ENCODE measurements at places on chromosomes 5 and 9.

GRCh38 chr9:38036359-38037084 lies 32.5 kb downstream of the SHB start:
- DNase-seq, result no peak

GRCh38 chr5:80125022-80125961 lies 90.1 kb downstream of the THBS4 start:
- no peak for DNase-seq

- no peak for DNase-seq
Observed at GRCh38 chr9:110069326-110070248, 138.4 kb downstream of the C9orf152 start.

DNA sequence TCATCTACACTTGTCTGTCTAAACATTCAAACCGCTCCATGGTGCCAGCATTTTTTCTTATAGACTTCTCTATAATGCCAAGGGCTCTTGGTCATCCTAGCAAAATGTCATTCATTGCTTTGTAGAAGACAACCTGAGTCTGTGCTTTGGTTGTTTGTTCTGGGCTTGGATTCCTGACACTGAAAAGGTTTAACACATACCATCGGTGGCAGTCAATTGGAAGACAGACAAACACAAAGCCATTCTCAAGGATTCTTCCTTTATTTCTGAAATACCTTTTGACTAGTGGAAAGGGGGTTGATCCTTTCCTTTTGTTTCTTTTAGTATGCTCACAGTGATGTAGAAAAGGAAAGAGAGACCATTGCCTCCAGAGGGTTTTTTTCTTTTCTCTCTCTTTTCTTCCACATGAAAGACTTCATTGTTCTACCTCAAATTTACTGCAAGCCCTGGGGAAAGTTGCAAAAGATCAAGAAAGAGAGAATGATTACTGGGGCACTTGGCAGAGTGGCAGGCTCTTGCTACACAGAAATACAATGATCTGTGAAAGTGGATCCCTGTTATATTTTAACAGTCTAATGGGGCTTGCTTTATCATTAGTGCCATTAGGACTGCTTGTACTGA lies 66.4 kb upstream of the TMC1 start:
- DNase-seq, result no peak

DNA sequence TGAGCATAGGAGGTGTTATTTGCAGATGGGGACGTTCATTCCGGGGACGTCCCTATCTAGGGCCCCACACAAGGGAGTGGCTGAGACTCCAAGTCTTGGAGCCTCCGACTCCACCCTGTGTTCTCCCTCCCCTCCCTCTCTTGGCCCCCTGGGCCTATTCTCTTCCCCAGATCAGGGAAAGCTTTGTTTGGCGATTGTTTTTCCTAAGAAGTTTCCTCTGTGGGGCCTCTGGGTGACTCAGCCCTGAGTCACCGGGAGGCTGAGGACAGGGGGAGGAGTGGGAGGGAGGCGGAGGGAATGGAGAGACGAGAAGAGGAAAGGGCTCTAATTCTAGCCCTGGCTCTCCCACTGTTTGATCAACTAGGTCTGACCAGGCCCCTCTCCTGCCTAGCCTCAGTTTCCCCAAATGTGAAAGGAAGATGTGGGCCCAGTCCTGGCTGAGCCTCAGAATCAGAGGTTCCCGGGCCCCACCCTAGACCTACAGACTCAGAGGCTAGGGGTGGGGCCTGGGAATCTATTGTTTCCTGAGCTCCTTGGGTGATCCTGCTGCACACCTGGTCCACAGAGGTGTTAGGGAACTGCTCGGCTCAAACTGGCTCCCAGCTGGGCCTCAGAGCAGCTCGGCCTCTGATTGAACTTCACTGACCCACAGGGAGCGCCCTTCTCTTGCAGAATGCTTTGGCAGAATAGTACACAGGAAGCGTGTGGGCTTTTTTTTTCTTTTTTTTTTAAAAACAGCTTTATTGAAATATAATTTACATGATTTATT lies 19.2 kb downstream of the GSN start:
- DNase-seq, result no peak

- no peak for DNase-seq
Observed at GRCh38 chr9:119418721-119419120, 49.5 kb upstream of the BRINP1 start.

GRCh38 chr5:13133951-13134350 lies 810.5 kb downstream of the DNAH5 start:
- DNase-seq, result no peak

GRCh38 chr9:83247732-83248131 lies 184.8 kb upstream of the RASEF start:
- DNase-seq, result no peak

- no peak for DNase-seq
Observed at GRCh38 chr5:203246-203930, 12.1 kb downstream of the LRRC14B start.

GRCh38 chr5:77333451-77334123 lies 123.1 kb downstream of the PDE8B start:
- no peak for DNase-seq

- no peak for DNase-seq
Observed at GRCh38 chr5:53425687-53426511, 54.5 kb upstream of the FST start.

DNA sequence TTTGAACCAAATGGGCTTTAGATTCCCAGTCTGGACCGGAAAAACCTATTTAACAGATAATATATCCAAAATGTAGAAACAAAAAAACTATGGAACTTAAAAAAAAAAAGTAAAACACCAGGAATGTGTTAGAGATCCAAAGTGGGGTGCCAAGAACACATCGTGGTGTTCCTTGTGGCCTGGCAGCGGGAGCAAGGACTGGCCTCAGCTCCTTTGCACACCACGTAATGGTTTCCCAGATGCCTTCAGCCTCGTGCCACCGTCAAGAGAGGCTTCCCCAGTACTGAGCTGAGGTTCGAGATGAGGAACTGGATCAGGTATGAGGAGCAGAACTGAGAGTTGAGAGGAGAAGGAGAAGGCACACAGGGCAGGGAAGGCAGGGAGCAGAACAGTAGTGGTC lies 3.5 kb downstream of the ASPN start:
- DNase-seq, result no peak

DNA sequence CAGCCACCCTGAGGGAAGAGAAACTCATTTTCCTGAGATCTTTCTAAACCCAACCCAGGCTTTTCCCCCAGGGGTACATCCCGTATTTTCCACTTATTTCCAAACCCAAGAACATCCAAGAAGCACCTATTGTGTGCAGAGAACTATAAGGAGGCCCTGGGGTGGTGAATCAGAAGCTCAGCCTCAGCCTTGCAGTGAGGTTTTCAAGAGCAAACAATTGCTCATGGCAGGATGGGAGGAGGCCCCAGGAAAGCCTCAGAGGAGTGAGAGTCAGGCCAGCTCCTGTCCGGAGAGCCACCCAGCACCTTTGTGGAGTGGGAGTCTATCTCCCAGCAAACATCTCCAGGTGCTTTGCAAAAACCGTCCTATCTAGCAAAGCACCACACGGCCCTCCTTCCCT lies 19.2 kb downstream of the NIPAL4 start:
- no peak for DNase-seq

GRCh38 chr9:36165826-36166167 lies 3.4 kb upstream of the CCIN start:
- DNase-seq, result no peak

DNA sequence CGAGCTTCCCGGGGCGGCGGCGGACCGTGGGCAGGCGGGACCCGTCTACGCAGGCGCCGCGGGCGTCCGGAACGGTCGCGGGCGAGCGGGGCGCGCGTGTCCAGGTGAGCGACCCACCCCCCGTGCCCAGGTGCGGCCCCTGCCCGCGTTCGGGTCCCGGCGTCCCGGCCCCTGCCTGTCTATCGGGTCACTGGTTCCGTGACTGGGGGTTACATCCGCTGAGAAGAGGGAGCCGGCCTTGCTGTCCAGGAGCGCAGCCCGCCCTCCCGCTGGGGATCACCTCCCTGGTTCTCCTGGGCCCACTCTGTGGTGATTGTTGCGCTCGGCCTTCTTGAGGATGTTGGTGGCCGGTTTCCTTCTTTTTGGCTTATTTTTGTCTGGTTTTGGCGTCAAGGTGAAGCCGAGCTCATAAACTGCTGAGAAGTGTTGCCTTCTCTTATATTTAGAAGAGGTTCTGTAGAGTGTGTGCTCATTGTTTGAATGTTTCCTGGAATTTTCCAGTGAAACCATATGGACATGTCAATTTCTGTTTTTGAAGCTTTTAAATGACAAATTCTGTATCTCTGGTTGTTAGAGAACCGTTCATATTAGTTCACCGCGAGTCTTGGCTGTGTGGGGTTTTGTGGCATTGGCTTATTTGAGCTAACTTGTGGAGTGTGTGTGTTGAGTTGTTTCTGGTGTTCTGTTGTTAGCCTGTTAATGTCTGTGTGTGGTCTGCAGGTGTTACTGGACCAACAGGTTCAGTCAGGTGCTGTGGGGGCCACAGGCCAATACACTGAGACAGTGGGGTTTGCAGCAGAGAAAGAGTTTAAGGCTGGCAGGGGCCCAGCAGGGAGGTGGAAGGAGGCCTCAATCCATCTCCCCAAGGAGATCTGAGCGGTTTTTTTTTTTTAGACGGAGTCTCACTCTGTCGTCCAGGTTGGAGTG lies 621 bp downstream of the CEP72 start:
- no peak for DNase-seq

DNA sequence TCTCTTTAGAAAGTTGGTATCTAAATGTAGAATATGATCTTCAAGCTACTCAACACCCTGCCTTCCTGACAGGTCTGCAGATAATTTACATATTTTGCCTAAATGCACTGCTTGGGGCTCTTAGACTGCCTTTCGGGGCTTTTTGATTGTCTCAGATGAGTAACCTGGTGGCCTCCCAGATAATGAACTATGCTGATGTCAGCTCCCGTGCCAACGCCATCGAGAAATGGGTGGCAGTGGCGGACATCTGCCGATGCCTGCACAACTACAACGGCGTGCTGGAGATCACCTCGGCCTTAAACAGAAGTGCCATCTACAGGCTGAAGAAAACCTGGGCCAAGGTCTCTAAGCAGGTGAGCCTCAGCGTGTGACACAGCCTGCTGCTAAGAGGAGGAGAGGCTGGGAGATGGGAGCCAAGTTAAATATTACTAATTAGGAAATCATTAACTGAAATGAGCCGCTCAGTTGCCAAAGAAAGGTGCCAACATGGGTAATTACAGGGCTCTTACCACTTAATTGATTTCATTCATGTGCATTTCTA lies 20.8 kb upstream of the CKMT2 start:
- DNase-seq, result no peak

DNA sequence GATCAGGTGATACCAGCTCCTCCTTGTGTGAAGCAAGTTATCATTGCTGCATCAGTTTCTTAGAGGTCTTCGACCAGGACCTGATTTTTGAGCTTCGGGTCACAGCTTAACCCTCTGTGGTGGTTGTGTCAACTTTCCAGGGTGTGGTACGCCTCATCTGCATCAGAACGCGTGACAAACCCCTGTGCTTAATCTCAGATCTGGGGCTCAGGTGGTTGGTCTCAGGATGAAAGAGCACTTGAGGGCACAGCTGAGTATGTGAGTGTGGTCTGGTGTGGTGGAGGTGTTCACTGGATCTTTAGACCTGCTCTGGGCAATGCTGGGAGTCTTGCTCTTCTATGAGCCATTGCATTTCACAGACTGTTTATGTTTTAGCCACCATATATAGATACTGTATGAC lies 64.1 kb downstream of the OSTF1 start:
- DNase-seq, result no peak

DNA sequence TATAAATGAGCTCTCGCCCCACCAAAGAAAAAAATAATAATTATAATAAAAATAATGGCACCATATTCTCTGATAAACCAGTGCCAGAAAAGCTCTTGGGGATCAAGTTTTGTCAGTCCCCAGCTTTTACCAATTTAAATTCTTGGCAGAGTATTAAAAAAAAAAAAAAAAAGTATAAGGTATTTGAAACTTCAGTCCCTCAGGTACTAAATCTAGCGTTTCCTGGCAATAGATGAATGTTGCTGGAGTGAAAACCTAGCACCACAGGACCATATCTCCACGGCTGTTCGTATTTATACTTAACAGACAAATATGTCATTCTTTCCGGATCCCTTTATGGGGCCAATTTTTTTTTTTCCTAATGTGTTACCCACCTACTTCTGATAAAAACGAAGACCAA lies 646.2 kb downstream of the CCDC171 start:
- DNase-seq, result no peak

- no peak for DNase-seq
Observed at GRCh38 chr5:125411071-125411743, 664.8 kb upstream of the ZNF608 start.

DNA sequence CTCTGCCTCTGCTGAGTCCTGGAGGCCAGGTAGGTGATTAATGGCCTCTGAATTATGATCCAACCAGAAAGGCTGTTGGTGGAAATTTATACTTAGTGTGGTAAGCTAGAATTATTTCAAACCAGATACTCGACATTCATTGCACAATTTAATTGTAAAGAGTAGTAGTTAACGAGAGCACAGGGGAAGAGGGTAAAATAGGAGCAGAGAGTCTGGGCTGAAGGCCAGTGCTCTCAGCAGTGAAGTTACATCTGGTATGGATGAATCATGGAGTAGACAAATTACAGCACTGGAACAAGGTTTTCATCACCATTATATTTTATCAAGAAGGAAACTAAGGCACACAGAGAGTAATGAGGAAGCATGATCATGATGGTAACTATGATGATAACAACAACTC lies 92.5 kb downstream of the TLR4 start:
- no peak for DNase-seq

- no peak for DNase-seq
Observed at GRCh38 chr5:66344544-66344943, 200.4 kb downstream of the SREK1 start.

DNA sequence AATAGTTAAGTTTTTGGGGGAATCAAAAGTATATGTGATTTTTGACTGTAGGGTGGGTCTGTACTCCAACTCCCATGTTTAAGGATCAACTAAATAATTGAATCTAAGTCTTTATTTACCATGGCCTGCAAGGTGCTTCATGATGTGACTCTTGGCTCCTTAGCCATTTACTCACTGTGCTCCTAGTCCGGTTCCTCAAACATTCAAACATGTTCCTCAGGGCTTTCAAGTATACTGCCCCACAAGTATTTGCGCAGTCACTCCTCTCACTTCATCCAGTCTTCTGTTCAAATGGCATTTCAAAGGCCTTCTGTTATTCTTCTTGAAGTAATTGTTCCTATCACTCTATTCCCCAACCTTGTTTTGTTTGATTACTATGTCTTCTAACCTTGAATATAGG lies 16.4 kb downstream of the SMC2 start:
- no peak for DNase-seq
